ENCODE measurements at places on chromosomes 11 and 22.

GRCh38 chr22:46749682-46750529 is 11.9 kb upstream of the CERK start:
- DNase-seq: no peak

- peak; percentile 37 for DNase-seq
Measured at GRCh38 chr22:44658311-44658953, 43.6 kb upstream of the PRR5 start.

DNA sequence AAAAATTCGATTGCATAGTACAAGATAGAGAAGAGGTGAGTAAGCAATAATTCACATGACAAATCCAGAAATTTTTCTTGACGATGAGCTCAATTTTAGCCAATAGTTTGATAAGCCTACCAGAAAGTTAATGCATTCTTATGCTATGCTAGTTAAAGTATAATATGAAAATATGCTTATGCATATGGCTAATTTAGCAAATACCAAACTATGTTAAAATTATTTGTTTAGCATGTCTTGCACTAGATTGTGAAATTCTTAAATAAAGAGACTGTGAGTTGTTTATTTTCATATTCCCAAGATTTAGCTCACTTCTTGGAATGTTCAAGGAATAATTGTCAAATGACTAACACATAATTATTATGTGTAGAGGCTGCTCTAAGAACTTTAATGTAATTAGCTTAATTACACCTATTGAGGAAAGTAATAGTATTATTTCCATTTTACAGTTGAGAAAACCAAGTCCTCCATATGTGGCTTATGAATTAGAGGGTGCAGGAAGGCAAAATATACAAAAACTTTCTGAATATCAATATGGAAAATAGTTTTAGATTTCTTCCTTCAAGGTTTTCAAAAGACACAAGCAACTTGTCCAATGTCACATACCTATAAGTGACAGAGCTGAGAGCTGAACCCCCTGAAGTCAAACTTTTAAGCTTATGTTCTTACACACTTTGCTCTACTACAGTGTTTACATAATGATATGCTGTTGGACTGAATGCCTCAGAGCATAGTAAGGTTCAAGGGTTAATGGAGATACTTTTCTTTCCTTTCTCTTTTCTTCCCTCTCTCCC is 45.9 kb upstream of the ARHGAP20 start:
- no peak for DNase-seq

- DNase-seq: no peak
Measured at GRCh38 chr11:8286886-8287285, 23.2 kb upstream of the LMO1 start.

- DNase-seq: no peak
Measured at GRCh38 chr11:65355776-65356393, 1.3 kb downstream of the TIGD3 start.

- DNase-seq: no peak
Measured at GRCh38 chr11:46402957-46403902, 11.7 kb upstream of the CHRM4 start.

DNA sequence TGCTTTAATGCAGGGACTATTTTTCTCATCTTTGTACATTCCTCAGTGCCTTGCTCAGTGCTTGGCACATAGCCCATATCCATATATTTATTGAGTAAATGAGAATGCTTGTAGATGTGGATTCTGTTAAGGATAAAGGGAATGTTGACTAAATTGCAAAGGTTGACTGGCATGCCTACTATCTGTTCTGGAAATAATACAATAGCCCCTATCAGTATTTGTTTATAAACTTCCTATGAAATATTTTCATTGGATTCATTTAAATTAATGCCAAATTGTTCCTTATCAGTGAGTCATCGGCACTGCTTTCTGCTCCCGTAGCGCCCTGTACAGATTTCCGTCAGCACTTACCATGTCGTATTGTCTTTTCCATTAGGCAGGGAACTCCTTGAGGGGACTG is 8.0 kb downstream of the RNF121 start:
- no peak for DNase-seq

DNA sequence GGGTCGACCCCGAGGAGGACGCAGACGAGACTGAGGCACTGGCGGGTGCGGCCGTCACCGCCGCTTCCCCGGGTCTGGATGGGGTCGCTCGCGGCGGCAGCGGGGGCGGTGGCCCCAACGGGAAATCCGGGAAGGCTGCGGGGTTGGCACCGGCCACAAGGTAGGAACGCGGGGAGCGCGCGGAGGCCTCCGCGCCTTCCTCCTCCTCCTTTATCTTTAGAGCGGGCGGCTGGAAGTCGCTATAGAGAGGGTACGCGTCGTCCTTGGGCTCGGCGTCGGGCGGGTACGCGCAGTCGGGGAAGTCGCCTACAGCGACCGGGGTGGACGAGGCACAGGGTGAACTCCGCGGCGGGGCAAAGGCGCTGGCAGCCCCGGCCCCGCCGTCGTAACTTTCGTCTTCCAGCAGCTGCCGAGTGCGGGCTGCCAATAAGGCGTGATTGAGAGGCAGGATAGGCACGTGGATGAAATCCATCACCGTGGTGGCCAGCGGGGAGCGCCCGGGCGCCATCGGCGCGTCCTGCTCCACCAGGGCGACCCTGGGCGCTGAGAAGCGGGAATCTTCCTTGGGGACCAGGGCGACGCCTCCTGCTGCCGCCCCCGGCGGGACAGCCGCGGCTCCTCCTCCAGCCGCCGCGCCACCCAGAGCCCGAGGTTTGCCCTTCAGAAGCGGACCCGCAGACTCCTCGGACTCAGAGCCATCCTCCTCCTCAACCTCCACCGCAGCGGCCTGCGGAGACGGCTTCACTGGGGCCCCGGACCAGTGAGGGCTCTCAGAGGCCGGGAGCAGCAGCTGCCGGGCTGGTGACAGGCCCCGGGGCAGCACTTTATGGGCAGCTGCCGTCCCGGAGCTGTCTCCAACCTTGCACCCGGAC is 1.7 kb downstream of the PGR start:
- DNase-seq: peak; percentile 54

DNA sequence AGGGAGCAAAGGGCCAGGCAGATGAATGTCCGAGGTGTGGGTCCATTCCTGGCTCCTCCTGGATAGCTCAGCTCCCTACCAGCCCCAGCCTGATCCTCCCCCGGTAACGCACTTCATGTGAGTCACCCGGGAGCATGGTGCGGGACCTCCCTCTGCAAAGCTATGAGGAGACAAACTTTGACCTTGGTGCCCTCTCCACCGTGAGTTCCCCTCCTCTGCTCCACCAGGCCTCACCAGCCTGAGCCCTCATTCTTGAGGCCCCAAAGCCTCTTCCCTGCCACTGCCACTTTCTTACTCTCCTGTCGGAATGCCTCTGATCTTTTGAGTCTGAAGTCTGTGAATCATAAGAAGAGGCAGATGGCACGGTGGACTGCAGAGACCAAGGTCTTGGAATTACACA is 37.4 kb upstream of the CD82 start:
- DNase-seq: no peak

Data from breast epithelium (tissue), 4 donors.